ENCODE measurements at places on chromosomes 6 and 20. TPM values are rescaled to one million over a fixed set of nuclear protein-coding genes. Genes with fewer than 3 reads are reported as not detected.

Gene MYT1
- total RNA-seq: not detected

Gene WFDC10B
- total RNA-seq: not detected

Gene LTB
- not detected for total RNA-seq

Gene PRPH2
- total RNA-seq: 0.79 TPM

Gene MAVS
- 14.9 TPM for total RNA-seq

Gene FAM83C
- total RNA-seq: not detected

Gene HLA-DOB
- 0.13 TPM for total RNA-seq

Gene HSPA12B
- total RNA-seq: 0.31 TPM

Gene SLC22A3
- total RNA-seq: 0.92 TPM

Gene SLA2
- total RNA-seq: not detected

Gene PAK5
- total RNA-seq: not detected

Gene RNF182
- 0.40 TPM for total RNA-seq

Gene CFAP61
- 0.13 TPM for total RNA-seq

Gene SLC26A8
- total RNA-seq: 0.26 TPM

Gene GRIK2
- total RNA-seq: 0.19 TPM

Gene C6orf163
- 2.1 TPM for total RNA-seq

Gene EDN3
- not detected for total RNA-seq

Gene OR2H2
- not detected for total RNA-seq

Gene ZNF831
- not detected for total RNA-seq

Gene ZKSCAN8
- total RNA-seq: 14.3 TPM

Gene TULP1
- not detected for total RNA-seq

Gene MATN4
- total RNA-seq: not detected
